Right lung (tissue), 10 donors: ENCODE measurements at places on chromosomes 11 and 22. TPM values are rescaled to one million over a fixed set of nuclear protein-coding genes. Genes with fewer than 3 reads are reported as not detected.

The TRIM34 gene
- 27.9 TPM for polyA plus RNA-seq

The MEI1 gene
- 3.3 TPM for polyA plus RNA-seq

The KIRREL3 gene
- 1.2 TPM for polyA plus RNA-seq

The TRIM64 gene
- polyA plus RNA-seq, result not detected

The ACRV1 gene
- polyA plus RNA-seq, result 1.2 TPM

The MRGPRX3 gene
- polyA plus RNA-seq, result not detected

The IGLL1 gene
- 1.8 TPM for polyA plus RNA-seq

The CD3E gene
- polyA plus RNA-seq, result 0.66 TPM

The LRRC32 gene
- polyA plus RNA-seq, result 31.6 TPM

The PDGFB gene
- polyA plus RNA-seq, result 18.3 TPM

The CPSF7 gene
- 101 TPM for polyA plus RNA-seq

The LRP4 gene
- polyA plus RNA-seq, result 36.0 TPM

The OR2AG1 gene
- polyA plus RNA-seq, result 0.05 TPM

The HYLS1 gene
- 10.6 TPM for polyA plus RNA-seq

The GPR83 gene
- polyA plus RNA-seq, result 0.26 TPM

The TRIM49 gene
- polyA plus RNA-seq, result not detected

The TPBGL gene
- 0.29 TPM for polyA plus RNA-seq

The GAL gene
- polyA plus RNA-seq, result not detected

The TENM4 gene
- polyA plus RNA-seq, result 3.7 TPM

The RFPL1 gene
- polyA plus RNA-seq, result not detected

The ADM2 gene
- 0.24 TPM for polyA plus RNA-seq

The SLC22A6 gene
- polyA plus RNA-seq, result 0.09 TPM

The PATE2 gene
- polyA plus RNA-seq, result 0.16 TPM

The C22orf42 gene
- not detected for polyA plus RNA-seq

The SOX6 gene
- polyA plus RNA-seq, result 17.2 TPM

The SCN2B gene
- 5.7 TPM for polyA plus RNA-seq

The SLC6A5 gene
- not detected for polyA plus RNA-seq

The PKNOX2 gene
- 12.7 TPM for polyA plus RNA-seq

The INS gene
- not detected for polyA plus RNA-seq

The PLA2G3 gene
- polyA plus RNA-seq, result not detected

The BATF2 gene
- 3.9 TPM for polyA plus RNA-seq

The ZP1 gene
- polyA plus RNA-seq, result not detected

The GRK2 gene
- 43.6 TPM for polyA plus RNA-seq

The KCNK4 gene
- 0.09 TPM for polyA plus RNA-seq

The MLC1 gene
- 2.1 TPM for polyA plus RNA-seq

The NUCB2 gene
- polyA plus RNA-seq, result 99.4 TPM

The TMEM134 gene
- polyA plus RNA-seq, result 35.2 TPM

The SCN3B gene
- 4.1 TPM for polyA plus RNA-seq

The TBX1 gene
- polyA plus RNA-seq, result 6.9 TPM

The APOBEC3B gene
- 2.9 TPM for polyA plus RNA-seq

The OR52I2 gene
- polyA plus RNA-seq, result 0.06 TPM

The MRGPRD gene
- not detected for polyA plus RNA-seq

The SPON1 gene
- polyA plus RNA-seq, result 99.0 TPM

The TMEM45B gene
- 2.9 TPM for polyA plus RNA-seq

The CALCA gene
- polyA plus RNA-seq, result 1.7 TPM

The SNX32 gene
- 5.2 TPM for polyA plus RNA-seq

The NCF4 gene
- 3.1 TPM for polyA plus RNA-seq
